ENCODE measurements at places on chromosomes 5 and 9. TPM values are rescaled to one million over a fixed set of nuclear protein-coding genes. Genes with fewer than 3 reads are reported as not detected.

The IL4 gene
- not detected for total RNA-seq

The PKD2L2 gene
- not detected for total RNA-seq

The TMEFF1 gene
- total RNA-seq = 10.7 TPM

The PHAX gene
- 34.9 TPM for total RNA-seq

The ARHGEF37 gene
- total RNA-seq = 16.7 TPM

The SLCO4C1 gene
- total RNA-seq = not detected

The ACSL6 gene
- total RNA-seq = not detected

Measured in vein endothelial cell (primary cell).